ENCODE measurements at places on chromosomes 1 and 21. TPM values are rescaled to one million over a fixed set of nuclear protein-coding genes. Genes with fewer than 3 reads are reported as not detected.

The GUCA2B gene
- not detected for total RNA-seq

The PIGK gene
- total RNA-seq, result 54.3 TPM

The OR2T33 gene
- not detected for total RNA-seq

The NR5A2 gene
- 16.8 TPM for total RNA-seq

The FGR gene
- total RNA-seq, result 0.49 TPM

The ARHGEF11 gene
- 28.1 TPM for total RNA-seq

The ANKRD45 gene
- total RNA-seq, result not detected

The SELENBP1 gene
- 2.4 TPM for total RNA-seq

The LCE2C gene
- not detected for total RNA-seq

The ERMAP gene
- 7.9 TPM for total RNA-seq

The RPS27 gene
- total RNA-seq, result 1,367 TPM

The SLC44A3 gene
- 2.1 TPM for total RNA-seq

The AQP10 gene
- not detected for total RNA-seq

The HAO2 gene
- total RNA-seq, result not detected

The OR14A2 gene
- total RNA-seq, result not detected

The RYR2 gene
- total RNA-seq, result 0.06 TPM

The LRRC71 gene
- total RNA-seq, result 0.19 TPM
